Right lung (tissue), 10 donors: ENCODE measurements at places on chromosomes 5 and 9. TPM values are rescaled to one million over a fixed set of nuclear protein-coding genes. Genes with fewer than 3 reads are reported as not detected.

DNA sequence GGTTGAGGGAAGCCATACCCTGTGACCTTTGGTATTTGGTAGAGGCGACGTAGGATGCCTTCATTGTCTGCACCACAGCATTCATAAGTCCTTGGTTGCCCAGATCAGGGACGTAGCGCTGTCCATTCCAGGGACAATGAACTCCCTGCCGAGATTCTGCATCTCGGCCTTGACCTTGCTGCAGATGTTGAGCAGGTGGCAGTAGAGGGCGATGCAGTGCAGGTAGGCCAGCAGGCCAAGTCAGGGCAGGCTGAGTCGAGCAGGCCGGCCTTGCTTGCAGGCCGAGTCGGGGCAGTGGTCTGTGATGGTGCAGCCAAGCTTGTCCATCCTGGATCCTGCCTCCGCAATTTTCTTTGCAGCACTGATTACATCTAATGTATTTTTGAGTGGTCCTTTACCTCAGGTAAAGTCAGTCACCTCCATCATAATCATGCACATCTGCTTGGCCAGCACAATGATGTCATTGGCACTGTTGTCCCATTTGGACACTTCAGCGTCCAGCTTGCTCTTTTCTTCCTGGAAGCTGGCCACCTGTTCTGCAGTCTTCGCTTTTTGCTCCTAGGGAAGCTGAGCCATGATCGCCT, 93.4 kb upstream of the CCDC112 start:
- DNase-seq, result no peak

DNA sequence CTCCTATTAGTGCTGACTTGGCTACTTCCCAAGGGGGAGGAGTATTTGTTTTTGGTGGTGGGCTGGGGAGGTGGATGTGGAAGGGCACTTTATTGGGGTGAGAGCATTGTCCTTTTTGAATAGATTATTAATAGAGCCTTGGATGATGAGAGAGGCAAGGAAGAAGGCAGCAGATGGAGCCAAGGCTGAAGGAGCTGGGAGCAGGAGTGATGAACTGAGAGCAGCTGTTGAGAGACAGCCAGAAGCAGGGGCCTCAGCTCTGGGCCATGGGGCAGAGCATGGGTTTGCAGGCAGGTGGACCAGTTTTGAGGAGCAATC, 29.6 kb downstream of the RGS3 start:
- DNase-seq, result peak; percentile 62

Gene ECM2
- polyA plus RNA-seq, result 62.1 TPM

GRCh38 chr9:93520523-93520922, 55.9 kb upstream of the PHF2 start:
- DNase-seq, result no peak

Gene GARIN3
- polyA plus RNA-seq, result not detected

Gene KIF4B
- polyA plus RNA-seq, result 0.31 TPM

Gene MLANA
- 1.6 TPM for polyA plus RNA-seq

DNA sequence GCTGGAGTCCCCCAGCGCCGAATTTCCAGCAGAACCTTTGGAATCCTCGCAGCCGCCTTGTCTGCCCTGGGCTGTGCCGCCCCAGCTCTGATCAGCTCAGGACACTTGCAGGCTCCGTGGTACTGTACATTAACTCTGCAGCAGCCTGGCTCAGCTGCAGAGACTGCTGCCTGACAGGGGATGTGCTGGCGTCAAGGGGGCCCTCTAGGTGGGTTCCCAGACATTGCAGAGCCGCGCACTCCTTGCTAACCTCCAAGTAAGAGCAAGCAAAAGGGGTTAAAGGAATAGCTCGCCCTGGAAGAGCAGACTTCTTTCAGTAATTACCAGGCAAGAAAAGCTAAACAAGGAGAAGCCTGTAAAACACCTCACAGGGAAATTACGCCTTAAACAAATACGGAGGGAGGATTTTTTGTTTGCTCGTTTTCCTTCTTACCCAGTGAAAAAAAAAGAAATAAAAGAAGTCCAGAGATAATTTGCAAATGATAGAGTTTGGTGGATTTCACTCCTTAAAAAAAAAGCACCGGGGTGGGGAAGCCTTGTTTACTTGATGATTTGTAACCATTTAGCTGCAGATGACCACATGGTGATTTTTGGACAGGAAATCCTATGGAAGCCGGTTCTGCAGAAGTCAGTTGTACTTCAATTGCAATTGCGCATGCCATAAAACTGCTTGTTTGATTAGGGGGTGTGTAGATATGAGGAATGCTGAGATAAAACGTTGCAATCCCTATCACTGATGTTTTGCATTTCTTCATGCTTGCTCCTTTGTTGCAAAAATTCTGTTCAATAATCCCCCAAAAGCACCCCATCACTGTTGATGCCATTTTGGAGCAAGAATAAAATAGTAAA, 305.8 kb downstream of the PDE4D start:
- peak; percentile 70 for DNase-seq

- DNase-seq, result no peak
Measured at GRCh38 chr9:89204801-89205200, 26.2 kb upstream of the SHC3 start.

- peak; percentile 64 for DNase-seq
Measured at GRCh38 chr9:96140296-96141127, 161.5 kb downstream of the HSD17B3 start.

Gene NOTCH1
- polyA plus RNA-seq, result 15.9 TPM

- DNase-seq, result no peak
Measured at GRCh38 chr5:124056326-124056990, 544.5 kb downstream of the CSNK1G3 start.

- DNase-seq, result no peak
Measured at GRCh38 chr5:179607160-179607931, 16.1 kb downstream of the HNRNPH1 start.

GRCh38 chr5:73615085-73615484, 10.9 kb upstream of the ARHGEF28 start:
- no peak for DNase-seq

DNA sequence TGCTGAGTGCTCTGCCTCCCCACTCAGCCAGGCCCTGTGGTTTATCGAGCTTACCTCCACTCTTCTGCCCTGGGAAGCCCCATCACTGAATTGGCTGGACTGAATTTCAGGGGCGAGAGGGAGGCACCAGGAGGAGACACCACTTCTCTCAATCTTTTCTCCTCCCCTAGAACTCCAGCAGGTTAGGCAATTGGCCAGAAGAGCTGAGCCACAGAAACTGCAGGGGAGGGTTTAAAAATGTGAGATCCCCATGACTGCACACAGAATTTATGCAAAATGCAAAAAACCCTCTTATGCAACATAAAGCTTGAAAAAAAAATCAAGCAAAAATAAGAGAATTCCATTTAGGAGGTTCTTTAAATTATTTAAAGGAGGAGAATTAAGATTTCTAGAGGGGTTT, 29.9 kb downstream of the TUT7 start:
- no peak for DNase-seq

Gene OR1J2
- polyA plus RNA-seq, result not detected

- DNase-seq, result no peak
Measured at GRCh38 chr5:73592551-73592950, 27.0 kb downstream of the UTP15 start.

GRCh38 chr5:179160584-179160983, 100.4 kb downstream of the ZNF354C start:
- no peak for DNase-seq

- no peak for DNase-seq
Measured at GRCh38 chr5:151799407-151799806, 27.7 kb downstream of the G3BP1 start.

Gene PRUNE2
- polyA plus RNA-seq, result 3.3 TPM

Gene AOPEP
- polyA plus RNA-seq, result 37.5 TPM

- DNase-seq, result no peak
Measured at GRCh38 chr9:135963938-135964337, 2.8 kb upstream of the UBAC1 start.

Gene NMRK1
- polyA plus RNA-seq, result 54.6 TPM

GRCh38 chr9:130587921-130588320, 8.5 kb downstream of the FUBP3 start:
- no peak for DNase-seq

Gene ZBTB34
- polyA plus RNA-seq, result 23.1 TPM

DNA sequence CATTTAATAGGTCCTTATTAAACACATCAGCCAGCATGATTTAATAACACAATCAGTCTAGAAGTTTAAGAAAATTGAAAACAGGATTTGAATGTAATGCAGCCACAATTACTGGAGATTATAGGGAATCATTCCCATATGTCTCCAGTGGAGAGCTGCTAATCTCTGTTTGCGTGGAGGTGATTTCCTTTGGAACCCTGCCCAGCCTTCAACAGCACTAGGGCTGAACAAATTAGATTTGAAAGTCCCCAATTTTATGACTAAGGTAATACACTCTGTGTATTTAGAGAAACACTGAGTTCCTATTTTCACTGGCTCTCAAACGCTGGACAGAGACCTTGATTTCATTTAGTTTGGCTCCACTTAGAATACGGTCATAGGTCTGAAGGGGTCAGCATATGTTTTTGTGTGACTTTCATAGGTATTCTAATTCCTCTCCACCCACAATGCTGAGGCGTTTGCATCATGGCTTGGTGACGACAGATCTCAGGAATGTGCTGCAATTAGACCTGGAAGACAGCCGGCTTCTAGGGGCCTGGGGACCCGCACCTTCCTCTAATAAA, 508.3 kb downstream of the EBF1 start:
- DNase-seq, result peak; percentile 31

DNA sequence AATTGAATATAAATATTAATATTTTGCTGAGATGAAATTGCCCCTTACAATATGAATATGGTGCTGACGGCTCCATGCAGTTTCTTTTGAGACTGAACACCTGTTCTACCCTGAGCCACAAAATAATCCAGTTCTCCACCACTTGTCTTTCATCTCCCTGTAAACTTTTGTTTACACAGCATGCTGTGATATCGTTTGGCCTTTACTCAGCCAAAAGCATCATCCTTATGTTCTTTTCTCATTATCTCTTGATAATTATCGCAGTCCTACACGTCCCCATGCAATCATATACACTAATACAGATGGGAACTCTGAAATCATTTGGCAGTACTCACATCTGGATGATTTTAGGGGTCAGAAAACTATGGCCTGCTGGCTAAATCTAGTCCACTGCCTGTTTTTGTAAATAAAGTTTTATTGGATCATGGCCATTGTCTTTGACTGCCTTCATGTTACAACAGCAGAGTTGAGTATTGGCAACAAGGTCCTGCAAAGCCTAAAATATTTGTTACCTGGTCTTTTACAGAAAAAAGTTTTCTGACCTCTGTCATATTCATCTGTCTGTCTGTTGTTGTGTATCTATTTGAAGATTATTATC, 53.3 kb downstream of the AOPEP start:
- DNase-seq, result no peak

Gene TRIP13
- polyA plus RNA-seq, result 16.2 TPM

Gene IL9
- not detected for polyA plus RNA-seq

- DNase-seq, result no peak
Measured at GRCh38 chr5:155850370-155850769, 476.6 kb upstream of the SGCD start.

DNA sequence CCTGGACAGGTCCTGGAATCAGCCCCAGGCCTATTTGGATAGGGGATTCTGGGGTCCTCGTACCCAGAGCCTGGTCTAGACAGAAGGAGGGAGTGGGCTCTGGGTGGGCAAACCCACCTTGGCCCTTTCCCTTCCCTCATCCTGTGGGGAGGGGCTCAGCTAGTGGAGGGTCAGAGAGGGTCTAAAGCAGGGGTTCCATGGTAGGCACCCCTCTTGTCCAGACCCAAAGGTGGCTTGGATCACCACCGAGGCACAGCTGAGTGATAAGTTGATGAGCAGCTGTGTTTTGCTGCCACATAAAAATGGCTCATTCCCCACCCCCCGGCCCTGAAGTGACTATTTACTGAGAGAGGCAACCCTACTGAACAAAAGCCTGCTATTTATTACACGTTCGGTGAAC, 53.8 kb upstream of the KCNMB1 start:
- no peak for DNase-seq

- no peak for DNase-seq
Measured at GRCh38 chr9:17425384-17425783, 153.5 kb upstream of the SH3GL2 start.
